ENCODE measurements at places on chromosomes 1 and 21. TPM values are rescaled to one million over a fixed set of nuclear protein-coding genes. Genes with fewer than 3 reads are reported as not detected.
A peak's percentile ranks its signal among the peaks of the same experiment; 100 is the strongest.

GRCh38 chr1:60402816-60403215 is 329.2 kb upstream of the C1orf87 start:
- no peak for DNase-seq

GRCh38 chr1:65170511-65171142 is 22.6 kb downstream of the AK4 start:
- peak; percentile 64 for DNase-seq

DNA sequence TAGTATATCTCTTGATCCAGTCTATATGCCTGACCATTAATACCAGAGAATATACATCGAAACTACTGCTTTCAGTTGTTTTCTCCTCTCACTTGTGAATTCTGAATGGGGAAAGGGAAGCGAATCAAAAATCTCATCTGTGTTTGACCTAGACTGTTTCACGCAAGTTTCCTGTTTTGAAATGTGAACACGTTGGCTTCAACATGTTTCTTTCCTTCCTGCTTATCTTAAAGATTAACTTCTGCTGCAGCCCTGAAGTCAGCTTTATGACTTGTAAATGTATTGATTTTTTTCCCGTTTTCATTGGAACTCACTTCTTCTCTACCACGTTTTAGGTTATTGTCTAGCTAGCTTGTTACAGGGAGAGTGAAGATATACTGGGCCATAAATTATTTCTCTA is 49.9 kb downstream of the SNX27 start:
- DNase-seq, result no peak

HRNR gene
- total RNA-seq, result not detected

Data from PC-3 (cell line).